ENCODE measurements at places on chromosomes 5 and 9. TPM values are rescaled to one million over a fixed set of nuclear protein-coding genes. Genes with fewer than 3 reads are reported as not detected.

KCNT1 gene
- polyA plus RNA-seq: 5.8 TPM

ADRB2 gene
- polyA plus RNA-seq: 1.4 TPM

UNC13B gene
- 16.6 TPM for polyA plus RNA-seq

PCDHB5 gene
- 5.1 TPM for polyA plus RNA-seq

ZSWIM6 gene
- polyA plus RNA-seq: 8.0 TPM

USP20 gene
- polyA plus RNA-seq: 22.2 TPM

CEL gene
- polyA plus RNA-seq: 4.3 TPM

CDKN2B-AS1 gene
- polyA plus RNA-seq: not detected

TAF1L gene
- 0.05 TPM for polyA plus RNA-seq

CTXN3 gene
- polyA plus RNA-seq: 0.69 TPM

FOXD4L4 gene
- not detected for polyA plus RNA-seq

ANKRA2 gene
- polyA plus RNA-seq: 32.7 TPM

ORM2 gene
- not detected for polyA plus RNA-seq

PCDHAC2 gene
- polyA plus RNA-seq: not detected

PTPA gene
- polyA plus RNA-seq: 142 TPM

ELL2 gene
- not detected for polyA plus RNA-seq
